ENCODE measurements at places on chromosomes 12 and 14.

DNA sequence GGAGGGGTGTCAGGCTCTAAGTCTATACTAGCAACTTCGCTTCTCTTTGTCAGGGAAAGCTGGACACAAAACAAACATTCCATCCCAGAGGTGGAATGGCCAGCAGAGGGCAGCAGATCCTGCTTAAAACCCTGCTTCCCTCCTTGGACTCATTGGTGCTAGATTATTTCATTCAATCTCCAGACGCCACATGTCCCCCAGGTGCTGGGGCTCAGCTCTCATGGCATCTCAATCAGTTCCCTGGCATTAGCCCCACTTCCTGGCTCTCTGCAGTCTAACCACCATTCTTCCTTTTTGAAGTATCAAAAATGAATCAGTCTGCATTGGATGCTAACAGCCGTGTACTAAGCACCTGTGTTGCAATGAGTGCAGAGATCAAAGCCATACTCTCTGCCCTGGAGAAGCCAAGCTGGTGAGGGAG, 8.1 kb upstream of the PPP1R1A start:
- DNase-seq: peak; percentile 23

DNA sequence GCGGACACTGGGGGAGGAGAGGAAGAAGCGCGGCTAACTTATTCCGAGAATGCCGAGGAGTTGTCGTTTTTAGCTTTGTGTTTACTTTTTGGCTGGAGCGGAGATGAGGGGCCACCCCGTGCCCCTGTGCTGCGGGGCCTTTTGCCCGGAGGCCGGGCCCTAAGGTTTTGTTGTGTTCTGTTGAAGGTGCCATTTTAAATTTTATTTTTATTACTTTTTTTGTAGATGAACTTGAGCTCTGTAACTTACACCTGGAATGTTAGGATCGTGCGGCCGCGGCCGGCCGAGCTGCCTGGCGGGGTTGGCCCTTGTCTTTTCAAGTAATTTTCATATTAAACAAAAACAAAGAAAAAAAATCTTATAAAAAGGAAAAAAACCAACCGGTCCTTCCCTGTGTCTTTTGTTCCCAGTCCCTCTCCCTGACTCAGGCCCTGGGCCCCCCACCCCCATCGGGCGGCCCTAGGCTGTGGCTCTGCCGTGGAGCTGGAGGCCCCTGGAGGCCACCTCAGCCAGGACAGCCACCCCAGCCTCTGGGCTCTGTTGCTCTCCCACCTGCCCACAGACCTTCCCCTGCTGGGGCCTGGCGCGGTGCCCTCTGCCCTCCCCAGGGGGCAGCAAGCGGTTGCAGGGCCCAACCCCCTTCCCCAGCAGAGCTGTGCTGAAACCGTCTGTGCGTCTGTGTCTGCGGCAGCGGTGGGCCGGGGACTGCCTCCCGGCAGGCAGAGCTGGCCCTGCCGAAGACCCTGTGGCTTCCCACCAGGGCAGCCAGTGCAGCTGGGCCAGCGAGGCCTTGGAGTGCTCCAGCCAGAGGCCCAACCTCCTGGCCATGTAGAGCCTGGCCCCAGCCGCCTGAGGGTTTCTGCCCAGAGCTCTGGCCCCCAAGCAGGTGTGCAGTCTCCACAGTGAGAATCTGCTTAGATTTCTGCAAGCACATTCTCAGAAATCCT, 4.0 kb upstream of the CRIP2 start:
- DNase-seq: no peak

DNA sequence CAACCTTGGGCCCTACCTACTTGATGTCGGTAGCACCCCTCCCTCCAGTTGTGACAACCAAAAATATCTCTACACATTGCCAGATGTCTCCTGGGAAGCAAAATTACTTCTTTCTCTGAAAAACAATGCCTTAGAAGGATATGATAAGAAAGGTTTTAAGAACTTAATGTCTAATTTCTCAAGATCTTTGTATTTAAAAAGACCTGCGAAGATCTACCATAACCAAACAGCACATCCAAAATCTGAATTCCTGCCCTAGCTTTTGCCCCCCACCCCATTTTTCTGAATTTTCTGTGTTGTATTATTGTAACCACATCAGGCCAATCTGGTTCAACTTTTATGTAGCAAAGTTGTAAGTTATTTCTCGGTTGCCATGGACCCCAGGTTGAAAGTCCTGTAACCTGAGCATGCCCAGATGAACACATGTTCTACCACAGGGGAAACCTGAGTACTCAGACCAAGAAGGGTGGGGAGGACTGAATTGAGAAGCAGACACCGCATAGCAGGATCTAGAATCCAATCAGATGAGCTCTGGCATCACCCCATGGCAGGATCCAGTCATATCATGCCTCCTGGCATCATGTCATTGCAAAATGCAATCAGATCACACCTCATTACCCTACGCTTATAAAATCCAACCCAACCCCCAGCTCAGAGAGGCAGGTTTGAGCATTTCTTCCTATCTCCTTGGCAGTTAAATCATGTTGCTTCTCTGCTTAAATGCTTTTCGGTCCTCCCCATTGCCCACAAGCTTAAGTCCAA, 8.7 kb downstream of the TMEM253 start:
- DNase-seq: no peak

GRCh38 chr12:82872088-82872487, 185.4 kb downstream of the TMTC2 start:
- no peak for DNase-seq

- no peak for DNase-seq
These were observed 37.6 kb upstream of the ARHGAP5 start for GRCh38 chr14:32039401-32040030.

- DNase-seq: no peak
These were observed 21.6 kb downstream of the NCOR2 start for GRCh38 chr12:124545508-124546418.

- no peak for DNase-seq
These were observed 203.4 kb downstream of the TMX1 start for GRCh38 chr14:51443195-51444018.

GRCh38 chr12:49923035-49923644, 19.4 kb upstream of the FAIM2 start:
- no peak for DNase-seq

DNA sequence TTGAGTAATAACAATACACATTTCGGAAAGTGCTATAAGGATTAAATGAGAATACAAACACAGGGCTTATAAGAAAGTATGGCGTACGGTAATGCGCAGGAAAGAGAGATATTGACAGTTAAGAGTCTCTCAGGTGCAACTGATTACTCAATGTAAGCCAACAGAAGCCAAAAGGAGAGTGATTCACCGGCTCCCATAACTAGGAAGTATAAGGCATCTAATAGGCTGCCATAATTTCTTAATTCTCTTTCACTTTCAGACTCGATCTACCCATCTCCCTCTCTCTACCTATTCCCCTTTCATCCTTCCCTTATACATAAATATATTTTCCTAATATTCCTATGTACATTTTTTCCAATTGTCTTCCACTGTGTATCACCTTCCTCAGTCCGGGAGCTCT, 90.0 kb downstream of the MDGA2 start:
- no peak for DNase-seq

GRCh38 chr12:66587912-66588311, 91.0 kb downstream of the GRIP1 start:
- no peak for DNase-seq

- no peak for DNase-seq
These were observed 24.2 kb downstream of the SMUG1 start for GRCh38 chr12:54164387-54165145.

GRCh38 chr12:53961025-53961761, 6.5 kb downstream of the HOXC12 start:
- no peak for DNase-seq

DNA sequence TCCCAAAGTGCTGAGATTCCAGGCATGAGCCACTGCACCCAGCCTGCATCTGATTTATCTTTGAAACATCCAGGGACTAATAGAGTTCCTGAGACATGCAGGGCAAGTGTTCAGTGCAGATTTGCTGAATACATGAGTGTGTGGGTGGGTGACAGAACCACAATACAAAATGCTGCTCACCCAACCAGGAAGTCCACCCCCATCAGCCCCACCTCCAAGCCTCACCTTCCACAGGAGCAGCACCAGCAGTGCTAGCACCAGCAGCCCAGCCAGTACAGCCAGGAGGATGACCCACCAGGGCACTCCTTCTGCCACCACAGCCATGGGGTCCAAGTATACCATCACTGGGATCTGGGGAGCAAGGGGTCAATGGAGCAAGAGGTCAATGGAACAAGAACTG, 20.0 kb downstream of the ITGA7 start:
- no peak for DNase-seq

- no peak for DNase-seq
These were observed 35.2 kb upstream of the CLIP1 start for GRCh38 chr12:122457627-122458026.

- no peak for DNase-seq
These were observed 334.2 kb downstream of the ATXN7L3B start for GRCh38 chr12:74871817-74872216.

All from effector CD8-positive, alpha-beta T cell (primary cell).